ENCODE measurements at places on chromosomes 11 and 22.

DNA sequence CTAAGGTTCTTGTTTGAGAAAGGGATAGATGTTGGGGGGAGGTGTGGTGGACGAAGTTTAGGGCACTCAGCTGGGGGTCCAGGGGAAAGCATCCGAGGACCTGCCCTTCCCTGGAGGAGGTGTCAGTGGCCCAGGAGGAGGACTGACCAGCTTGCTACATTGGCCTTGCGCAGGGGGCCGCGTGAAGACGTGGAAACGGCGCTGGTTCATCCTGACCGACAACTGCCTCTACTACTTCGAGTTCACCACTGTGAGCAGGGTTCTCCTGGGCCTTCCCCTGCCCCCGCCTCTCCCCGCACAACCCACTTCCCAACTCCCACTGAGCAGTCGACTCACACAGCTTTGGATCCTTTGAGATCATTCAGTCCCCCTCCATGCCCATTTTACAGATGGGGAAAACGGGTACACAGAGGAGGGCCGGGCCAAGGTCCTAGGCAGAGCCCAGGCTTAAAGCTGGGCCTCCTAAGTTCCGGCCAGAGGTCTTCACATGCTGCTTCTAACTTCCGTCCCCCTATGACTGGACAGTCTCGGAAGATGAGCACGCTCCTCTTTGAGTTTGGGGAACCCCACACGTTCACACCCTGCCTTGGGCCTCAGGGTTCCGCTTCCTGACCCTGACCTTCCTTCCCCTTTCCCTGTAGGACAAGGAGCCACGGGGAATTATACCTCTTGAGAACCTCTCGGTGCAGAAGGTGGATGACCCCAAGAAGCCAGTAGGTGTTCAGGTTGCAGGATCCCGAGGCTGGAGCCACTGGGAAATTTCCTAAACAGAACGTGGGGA lies 28.7 kb downstream of the CYTH4 start:
- DNase-seq = no peak

- no peak for DNase-seq
Observed at GRCh38 chr22:50297510-50298265, 9.8 kb downstream of the PLXNB2 start.

- DNase-seq = no peak
Observed at GRCh38 chr22:37269936-37270678, 12.2 kb upstream of the CYTH4 start.

GRCh38 chr11:12174477-12175143 lies 64.2 kb downstream of the MICAL2 start:
- no peak for DNase-seq

DNA sequence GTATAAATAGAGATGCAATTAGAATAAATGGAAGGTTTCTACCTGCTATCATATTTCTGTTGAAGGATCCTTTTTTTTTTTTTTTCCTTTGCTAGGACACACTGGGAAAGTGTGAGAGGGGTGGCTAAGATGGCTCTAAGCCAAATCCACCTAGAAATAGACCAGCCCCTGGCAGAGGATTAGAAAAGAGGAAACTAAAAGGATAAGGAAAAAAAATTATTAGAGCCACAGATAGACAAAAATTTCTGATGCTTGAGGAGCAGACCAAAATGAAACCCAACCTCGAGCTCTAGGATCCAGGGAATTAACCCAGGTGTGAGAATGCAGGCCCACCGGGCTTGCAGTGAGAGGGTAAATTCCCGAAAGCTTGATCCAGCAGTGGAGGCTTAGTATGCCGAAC lies 262.3 kb downstream of the CADM1 start:
- DNase-seq = no peak

GRCh38 chr22:19689408-19689807 lies 24.9 kb upstream of the SEPTIN5 start:
- DNase-seq = no peak

GRCh38 chr11:96130061-96130620 lies 206.2 kb upstream of the MTMR2 start:
- DNase-seq = no peak

DNA sequence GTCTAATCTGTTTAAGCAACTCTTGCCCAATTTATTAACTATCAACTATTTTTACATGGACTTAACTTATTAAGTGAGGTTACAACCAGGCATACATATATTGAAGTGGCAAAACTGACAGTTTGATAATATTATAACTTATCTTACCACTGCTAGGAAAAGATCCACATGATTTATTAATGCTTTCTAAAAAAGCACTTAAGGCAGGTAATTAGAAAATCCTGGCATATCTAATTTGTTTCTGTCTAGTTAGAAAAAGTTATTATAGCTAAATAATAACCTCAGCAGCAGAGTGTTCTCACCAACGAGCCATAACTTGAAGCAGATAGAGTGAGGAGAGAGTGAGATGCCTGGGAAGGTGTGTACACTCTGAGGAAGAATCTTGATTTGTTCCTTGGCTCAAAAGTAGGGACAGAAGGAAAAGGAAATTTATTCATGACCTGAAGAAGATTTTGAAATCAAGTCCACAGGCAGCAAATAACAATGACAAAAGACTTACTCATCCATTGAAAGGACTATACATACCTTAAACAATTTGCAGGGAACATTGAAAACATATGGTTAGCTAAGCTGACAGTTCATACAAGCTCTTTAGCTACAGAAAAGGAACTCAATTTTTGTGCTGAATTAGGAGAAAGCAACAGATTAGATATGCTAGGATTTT lies 7.1 kb upstream of the MUC15 start:
- no peak for DNase-seq
